A549 treated with RU486 at 1 μM for 4 hours (cell line): ENCODE measurements at places on chromosomes 7 and 10. TPM values are rescaled to one million over a fixed set of nuclear protein-coding genes. Genes with fewer than 3 reads are reported as not detected.

The ZC3HAV1 gene
- total RNA-seq = 22.7 to 30.5 TPM (median 27.8 TPM) in 5 replicates

The THSD7A gene
- total RNA-seq = 1.3 to 3.3 TPM (median 2.6 TPM) in 5 replicates

The EN2 gene
- 0.62 to 1.0 TPM (median 0.94 TPM) in 5 replicates for total RNA-seq

The CEP55 gene
- 47.3 to 72.8 TPM (median 66.7 TPM) in 5 replicates for total RNA-seq

The SPDYE1 gene
- not detected in 5 replicates for total RNA-seq

The LRMDA gene
- total RNA-seq = 3.1 to 6.5 TPM (median 4.6 TPM) in 5 replicates

The FANK1 gene
- 2.4 to 3.8 TPM (median 3.0 TPM) in 5 replicates for total RNA-seq

The PARD3 gene
- 72.2 to 95.5 TPM (median 72.9 TPM) in 5 replicates for total RNA-seq
